ENCODE measurements at places on chromosomes 6 and 20.

GRCh38 chr6:170270984-170271593 is 19.8 kb downstream of the DLL1 start:
- no peak for DNase-seq

DNA sequence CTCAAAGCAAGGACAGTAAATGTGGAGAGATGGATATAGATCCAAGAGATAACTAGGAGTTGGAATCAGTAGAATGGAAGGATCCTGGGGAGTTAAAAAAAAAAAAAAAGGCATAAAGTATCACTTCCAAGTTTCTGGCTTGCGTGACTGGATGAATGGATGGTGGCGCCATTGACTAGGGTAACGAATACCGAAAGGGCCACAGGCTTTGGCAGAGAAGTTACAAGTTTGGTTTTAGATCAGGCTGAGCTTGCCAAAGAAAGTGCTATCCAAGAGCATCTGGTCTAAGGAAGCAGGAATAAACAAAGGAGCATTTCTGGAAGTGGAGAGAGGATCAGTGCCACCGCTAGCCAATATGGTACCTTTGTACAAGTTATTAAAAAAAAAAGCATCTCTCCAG is 17.5 kb downstream of the L3MBTL1 start:
- DNase-seq, result no peak

GRCh38 chr6:128511506-128511905 is 8.9 kb downstream of the PTPRK start:
- DNase-seq, result no peak

GRCh38 chr6:44072452-44072958 is 54.7 kb downstream of the MRPL14 start:
- no peak for DNase-seq

DNA sequence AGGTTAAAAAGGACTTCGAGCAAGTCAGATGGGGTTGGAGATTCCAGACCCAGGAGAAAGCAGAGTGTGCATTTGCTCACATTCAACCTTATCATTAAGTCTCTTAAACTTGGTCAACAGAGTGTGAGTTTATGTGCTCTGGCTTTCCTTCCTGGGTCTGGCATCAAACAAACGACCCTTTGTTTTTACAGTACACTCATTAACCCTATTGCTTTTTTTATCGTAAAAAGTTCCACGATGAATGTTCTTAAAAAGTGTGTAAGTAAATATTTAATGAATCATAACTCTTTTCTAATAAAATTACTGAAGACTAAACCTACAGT is 2.5 kb downstream of the FYN start:
- no peak for DNase-seq

- peak; percentile 6 for DNase-seq
These were observed 1358.6 kb upstream of the GJE1 start for GRCh38 chr6:140774080-140774505.

GRCh38 chr6:5190507-5190906 is 70.2 kb downstream of the LYRM4 start:
- peak; percentile 81 for DNase-seq

GRCh38 chr6:65199121-65199520 is 507.9 kb downstream of the EYS start:
- DNase-seq, result no peak

GRCh38 chr20:10014431-10014830 is 20.4 kb upstream of the ANKEF1 start:
- no peak for DNase-seq

GRCh38 chr6:121201105-121201504 is 133.2 kb downstream of the TBC1D32 start:
- no peak for DNase-seq
